ENCODE measurements at places on chromosomes 5 and 9.

GRCh38 chr9:137085920-137086530 lies 760 bp upstream of the MAN1B1 start:
- peak; percentile 44 for DNase-seq

- no peak for DNase-seq
These were observed 303.1 kb downstream of the MLLT3 start for GRCh38 chr9:20319241-20319640.

DNA sequence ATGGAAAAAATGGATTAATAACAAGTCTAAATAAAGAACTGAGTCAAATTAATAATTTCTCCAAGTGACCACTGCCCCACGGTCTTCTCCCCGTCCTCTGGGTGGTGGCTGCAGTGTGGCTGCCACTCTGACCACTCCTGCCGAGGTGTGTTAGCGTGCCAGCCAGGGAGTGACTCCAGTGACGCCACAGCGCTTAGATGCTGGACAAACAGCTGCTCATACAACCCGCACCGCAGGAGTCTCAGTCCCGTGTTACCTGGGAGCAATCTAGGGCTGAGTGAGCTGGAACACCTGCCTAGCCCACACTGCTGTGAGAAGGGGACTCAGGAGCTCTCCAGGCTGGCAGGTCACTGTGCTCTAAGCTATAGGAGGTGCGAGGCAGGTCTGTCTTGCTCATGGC lies 10.2 kb downstream of the MAPK9 start:
- DNase-seq = no peak

DNA sequence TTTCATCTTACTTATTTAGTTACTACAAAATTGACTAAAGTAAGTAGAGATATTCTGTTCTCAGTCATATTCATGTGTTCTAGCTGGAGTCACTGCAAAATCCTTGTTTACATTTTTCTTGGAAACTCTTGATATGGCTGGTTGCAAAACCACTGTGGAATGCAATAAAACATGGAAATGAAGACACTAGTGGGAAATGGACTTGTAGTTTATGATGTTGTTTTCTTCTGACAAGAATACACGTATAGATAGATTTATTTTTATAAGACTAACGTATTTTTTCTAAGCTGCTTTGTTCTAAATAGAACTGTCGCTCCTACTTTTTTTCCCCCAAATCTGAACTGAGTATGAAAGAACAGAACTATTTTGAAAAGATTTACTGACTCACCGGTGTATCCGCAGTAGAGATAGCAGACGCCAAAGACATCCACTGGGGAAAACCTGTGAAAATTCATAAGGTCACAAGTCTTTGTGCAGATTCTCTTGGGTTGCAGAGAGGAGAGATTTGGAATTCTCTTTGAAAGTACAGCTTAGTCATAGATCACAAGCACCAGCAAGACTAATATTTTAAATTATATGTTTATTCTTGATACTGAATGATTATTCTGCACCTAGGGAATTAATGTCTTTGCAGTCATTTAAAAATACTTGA lies 119.6 kb upstream of the TAF11L2 start:
- DNase-seq = no peak

- no peak for DNase-seq
These were observed 124.7 kb upstream of the IRX2 start for GRCh38 chr5:2876183-2876582.

DNA sequence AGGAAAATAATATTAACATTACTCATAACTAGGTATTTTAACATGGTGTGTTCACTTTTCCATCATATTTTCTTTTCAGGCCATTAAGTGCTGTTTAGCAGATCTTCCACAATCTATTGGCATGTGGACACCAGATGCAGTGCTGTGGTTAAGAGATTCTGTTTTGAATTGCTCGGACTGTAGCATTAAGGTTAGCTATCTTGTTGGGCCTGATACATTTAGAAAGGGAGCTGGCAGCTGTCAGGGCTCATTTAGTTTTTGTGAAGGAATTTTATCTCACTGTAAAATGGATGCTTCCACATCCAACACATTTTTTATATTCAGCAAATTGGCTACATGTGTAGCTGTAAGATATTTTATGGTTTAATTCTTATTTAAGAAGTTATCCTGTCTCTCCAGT lies 20.7 kb upstream of the TMOD1 start:
- DNase-seq = no peak

DNA sequence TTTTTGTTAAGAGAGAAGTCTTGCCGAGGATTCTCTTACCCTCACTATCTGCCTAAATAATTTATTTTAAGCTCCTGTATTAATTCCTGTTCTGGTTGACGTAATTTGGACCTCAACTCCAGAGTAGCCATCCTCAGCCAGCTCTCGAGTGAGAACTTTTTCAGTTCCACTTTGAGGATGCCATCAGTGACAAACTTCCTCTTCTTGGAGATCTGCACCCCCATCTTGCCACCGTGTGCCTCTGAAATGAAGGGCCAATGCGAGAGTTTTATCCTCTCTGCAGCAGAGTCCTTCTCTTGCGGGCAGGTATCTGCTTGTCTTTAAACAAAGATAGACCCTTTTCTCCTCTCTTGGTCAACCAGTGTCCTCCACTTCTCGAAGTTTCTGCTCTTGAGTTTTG lies 19.5 kb upstream of the TMEM174 start:
- DNase-seq = no peak

- no peak for DNase-seq
These were observed 1.3 kb downstream of the LVRN start for GRCh38 chr5:115963566-115963965.

- DNase-seq = no peak
These were observed 52.5 kb upstream of the GGTA1 start for GRCh38 chr9:121551985-121552753.

GRCh38 chr5:178286226-178287090 lies 53.9 kb upstream of the PHYKPL start:
- no peak for DNase-seq
